Right renal cortex interstitium (tissue), 3 donors: ENCODE measurements at places on chromosomes 3 and 15. TPM values are rescaled to one million over a fixed set of nuclear protein-coding genes. Genes with fewer than 3 reads are reported as not detected.

DNA sequence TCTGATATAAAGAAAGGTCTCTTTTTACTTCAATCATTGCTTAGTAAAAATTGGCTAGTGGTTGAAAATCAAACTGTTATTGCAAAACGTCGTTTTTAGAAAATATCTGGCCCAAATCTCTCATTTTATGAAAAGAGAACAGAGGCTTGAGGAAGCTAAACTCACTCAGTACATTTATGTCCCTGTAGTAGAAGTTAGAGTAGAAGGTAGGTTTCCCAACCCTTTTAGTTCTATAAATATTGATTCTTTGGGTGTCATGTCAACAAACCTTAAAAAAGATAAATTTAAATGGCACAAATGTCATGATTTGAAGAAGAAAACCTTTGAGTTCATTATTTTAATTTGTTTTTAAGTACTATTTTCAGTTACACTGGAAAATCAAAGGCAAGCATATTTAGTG, 722.3 kb upstream of the NECTIN3 start:
- no peak for DNase-seq

The CCR1 gene
- 2.4 TPM for polyA plus RNA-seq

The HRH1 gene
- polyA plus RNA-seq = 2.3 TPM

The VEPH1 gene
- 62.6 TPM for polyA plus RNA-seq

The AHSG gene
- 1.0 TPM for polyA plus RNA-seq

- no peak for DNase-seq
These were observed 46.2 kb downstream of the DENND6A start for GRCh38 chr3:57646723-57647122.

- no peak for DNase-seq
These were observed 99.5 kb upstream of the MCTP2 start for GRCh38 chr15:94131875-94132274.

DNA sequence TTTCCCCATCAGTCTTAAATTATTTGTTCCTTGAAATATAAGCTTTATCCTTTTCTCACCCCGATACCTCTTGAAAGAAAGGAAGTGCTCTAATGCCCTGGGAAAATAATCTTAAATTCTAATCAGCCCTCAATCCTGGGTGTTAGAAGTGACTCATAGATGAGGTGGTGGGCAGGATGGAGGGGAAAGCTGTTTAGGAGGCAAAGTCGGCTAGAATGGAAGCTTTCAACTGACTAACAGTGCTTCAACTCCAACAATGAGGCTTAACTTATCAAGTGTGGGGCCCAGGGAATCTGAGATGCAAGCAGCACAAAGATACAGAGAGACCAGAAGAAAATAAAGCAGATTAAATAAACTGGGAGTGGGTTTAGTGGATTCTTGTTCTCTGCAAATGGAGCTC, 175.8 kb downstream of the EPHB1 start:
- DNase-seq = no peak

The DNAH12 gene
- 2.0 TPM for polyA plus RNA-seq

GRCh38 chr15:48623456-48623855, 22.1 kb downstream of the FBN1 start:
- DNase-seq = no peak

- no peak for DNase-seq
These were observed 73.5 kb downstream of the DAPK2 start for GRCh38 chr15:63972801-63973200.

DNA sequence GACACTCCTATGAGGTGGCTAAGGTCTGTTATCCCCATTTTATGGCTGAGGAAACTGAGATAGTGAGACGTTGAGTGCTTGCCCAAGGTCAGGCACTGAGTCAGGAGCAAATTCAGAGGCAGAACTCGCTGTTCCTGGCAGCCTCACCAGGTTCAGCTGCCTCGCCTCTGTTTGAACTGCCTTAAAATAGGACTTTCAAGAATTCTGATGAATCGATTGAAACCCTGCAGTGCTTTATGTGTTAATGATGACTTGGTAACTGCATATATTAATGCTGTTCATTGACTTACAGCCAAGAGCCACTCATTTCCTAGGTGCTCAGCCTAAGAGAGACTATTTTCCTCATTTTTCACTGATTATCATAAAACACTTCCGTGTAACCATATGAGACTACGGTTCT, 79.5 kb upstream of the BHLHE40 start:
- no peak for DNase-seq

The DUSP7 gene
- 15.7 TPM for polyA plus RNA-seq

- no peak for DNase-seq
These were observed 197.4 kb upstream of the MBNL1 start for GRCh38 chr3:152071315-152071714.

The ERICH6 gene
- 0.97 TPM for polyA plus RNA-seq

DNA sequence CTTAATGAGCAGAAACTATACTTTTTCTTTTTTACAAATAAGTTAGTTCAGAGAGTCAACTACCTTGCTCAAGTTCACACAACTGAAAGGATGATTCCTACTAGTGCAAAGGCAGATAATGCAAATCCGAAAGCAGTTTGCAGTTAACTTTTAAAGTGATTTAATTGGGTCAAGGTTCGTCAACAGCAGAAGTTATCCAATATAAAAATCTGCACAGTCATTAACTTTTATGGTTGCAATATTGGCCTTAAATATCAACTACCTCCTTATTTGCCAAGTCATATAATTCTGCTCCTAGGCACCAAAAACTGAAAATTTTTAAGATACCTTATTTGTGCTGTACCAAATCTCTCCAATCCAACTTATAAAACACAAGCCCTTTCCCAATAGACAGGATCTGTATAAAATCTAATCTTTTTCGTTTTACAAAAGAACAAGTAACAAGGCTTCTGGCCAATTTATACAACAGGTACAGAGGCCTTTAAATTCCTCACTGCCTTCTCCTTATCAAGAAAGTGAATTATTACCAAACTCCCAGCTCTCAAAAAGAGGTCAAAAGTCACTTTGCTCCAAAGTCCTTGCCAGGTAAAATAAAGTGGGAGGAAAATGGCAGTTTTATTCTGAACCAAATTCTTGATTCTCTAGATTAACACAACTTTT, 416.6 kb upstream of the NECTIN3 start:
- no peak for DNase-seq

GRCh38 chr3:159123877-159124276, 322.0 kb downstream of the MFSD1 start:
- DNase-seq = no peak

- DNase-seq = no peak
These were observed 13.8 kb upstream of the MUSTN1 start for GRCh38 chr3:52848617-52849016.

- DNase-seq = no peak
These were observed 3.6 kb downstream of the OTOL1 start for GRCh38 chr3:161500068-161500796.

- no peak for DNase-seq
These were observed 6.1 kb downstream of the ATG3 start for GRCh38 chr3:112555535-112556170.
